Motor neuron (in vitro differentiated cells): ENCODE measurements at places on chromosomes 5 and 9. TPM values are rescaled to one million over a fixed set of nuclear protein-coding genes. Genes with fewer than 3 reads are reported as not detected.

The SLC6A7 gene
- 0.14 and 0.31 TPM in 2 replicates for total RNA-seq

The CD72 gene
- total RNA-seq, result 2.2 and 2.9 TPM in 2 replicates

DNA sequence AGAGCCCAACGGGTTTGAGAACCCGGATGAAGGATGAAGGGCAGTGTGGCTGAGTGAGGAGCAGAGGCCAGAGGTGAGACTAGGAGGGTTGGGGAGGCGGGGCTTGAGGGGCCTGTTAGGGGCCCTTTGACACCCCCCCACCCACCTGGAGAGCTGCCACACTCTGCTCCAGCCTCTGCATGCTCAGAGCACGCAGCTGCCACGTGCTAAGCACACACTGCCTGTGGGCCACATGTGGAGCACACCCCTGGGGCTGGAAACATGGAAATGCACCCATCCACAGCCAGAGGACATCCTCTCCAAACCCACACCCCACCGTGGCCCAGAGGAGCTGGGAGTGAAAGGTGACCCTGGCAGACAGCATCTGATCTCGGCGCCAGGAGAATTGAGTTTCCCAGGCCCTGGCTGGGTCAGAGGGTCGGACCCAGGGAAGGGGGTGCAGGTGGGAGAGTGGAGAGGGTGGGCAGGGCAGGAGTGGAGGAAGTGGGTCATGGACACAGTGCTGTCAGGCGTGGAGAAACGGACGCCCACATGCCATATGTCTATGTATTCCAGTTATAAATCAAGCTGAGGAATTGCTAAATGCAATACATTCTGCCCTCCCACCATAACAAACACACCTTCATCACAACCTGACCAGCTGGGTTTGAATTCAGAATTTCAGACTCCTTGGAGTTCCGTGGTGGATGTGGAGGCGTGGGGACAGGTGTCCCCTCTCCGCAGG, 5.9 kb downstream of the DNM1 start:
- ATAC-seq, result peak; percentile 16

GRCh38 chr5:95861864-95862561, 39.5 kb upstream of the GLRX start:
- ATAC-seq, result no peak

- no peak for ATAC-seq
Observed at GRCh38 chr5:167105941-167106340, 1185.5 kb upstream of the WWC1 start.

- ATAC-seq, result no peak
Observed at GRCh38 chr5:42852826-42853225, 41.1 kb upstream of the SELENOP start.

DNA sequence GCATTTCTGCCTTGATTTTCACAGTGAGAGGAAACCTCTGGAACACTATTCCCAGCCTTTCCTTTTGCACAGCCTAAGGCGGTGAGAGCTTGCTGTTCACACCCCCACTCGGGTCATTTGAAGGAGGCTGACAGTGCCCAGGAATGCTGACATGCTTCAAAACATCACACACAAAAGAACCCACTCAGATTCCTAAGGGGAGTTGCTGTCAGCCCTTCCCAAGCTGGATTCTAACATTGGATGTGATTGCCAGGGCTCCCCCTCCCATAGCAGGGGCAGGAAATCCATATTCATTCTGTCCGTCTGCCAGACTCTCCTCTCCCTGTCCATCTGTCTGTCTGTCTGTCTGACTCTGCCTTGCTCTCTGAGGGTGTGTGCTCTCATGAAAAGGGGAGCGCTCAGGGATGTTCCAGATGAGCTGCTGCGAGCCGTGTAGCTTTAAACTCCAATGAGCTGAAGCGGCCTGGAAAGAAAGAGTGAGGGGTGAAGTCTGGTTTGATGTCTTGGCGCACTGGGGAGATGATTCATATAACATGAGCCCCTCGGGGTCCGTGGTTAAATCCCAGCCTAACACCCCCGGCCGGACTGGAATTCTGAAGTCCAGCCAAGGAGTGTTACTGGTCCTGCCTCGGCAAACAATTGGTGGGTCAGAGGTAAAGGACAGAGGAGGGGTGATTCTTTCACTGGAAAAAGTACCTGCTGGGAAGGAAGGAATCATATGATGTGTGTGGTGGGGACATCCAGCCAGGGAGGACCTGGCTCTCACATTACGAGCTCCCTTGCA, 517.0 kb downstream of the CCDC171 start:
- peak; percentile 78 for ATAC-seq

- ATAC-seq, result no peak
Observed at GRCh38 chr5:168474319-168474718, 12.0 kb upstream of the RARS1 start.

GRCh38 chr9:4138180-4138579, 161.7 kb downstream of the GLIS3 start:
- ATAC-seq, result no peak

- no peak for ATAC-seq
Observed at GRCh38 chr5:144254552-144254951, 83.9 kb downstream of the KCTD16 start.
